ELF-1 (cell line): ENCODE measurements at places on chromosomes 5 and 9.

DNA sequence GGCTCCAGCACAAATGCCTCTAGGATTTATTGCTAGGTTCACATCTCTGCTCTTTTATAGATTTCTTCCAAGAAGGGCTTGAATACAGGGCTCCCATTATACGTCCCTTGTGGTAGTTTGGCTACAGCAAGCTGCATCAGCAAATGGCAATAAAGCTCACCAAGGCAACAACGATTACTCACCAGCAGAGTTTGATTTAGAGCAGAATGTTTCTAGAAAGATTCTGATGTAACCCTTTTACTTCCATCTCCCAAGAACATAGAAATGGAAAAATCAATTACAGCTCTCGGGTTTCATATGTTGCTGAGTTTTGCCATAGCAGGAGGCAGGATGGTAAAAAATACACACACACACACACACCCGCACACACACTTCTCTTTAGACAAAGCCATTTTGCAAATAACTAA lies 124.2 kb upstream of the TNPO1 start:
- no peak for DNase-seq

DNA sequence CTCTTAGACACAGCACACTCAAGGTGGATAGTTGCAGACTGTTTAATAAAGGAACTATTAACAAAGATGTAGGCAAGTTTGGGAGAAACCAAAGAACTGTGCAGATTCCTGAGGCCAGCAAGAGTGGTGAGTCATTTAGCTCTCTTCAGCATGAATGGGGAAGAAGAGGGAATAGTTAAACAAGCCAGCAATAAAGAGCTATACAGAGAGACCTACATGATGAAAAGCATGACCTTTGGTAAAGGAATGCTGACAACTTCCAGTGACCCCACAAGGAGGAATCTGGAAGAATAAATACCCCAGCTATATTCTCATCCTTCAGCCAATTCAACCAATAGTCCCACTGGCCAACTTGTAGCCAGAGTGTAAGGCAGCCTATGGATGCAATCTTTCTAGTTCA lies 706.0 kb upstream of the GRAMD2B start:
- DNase-seq, result peak; percentile 10

DNA sequence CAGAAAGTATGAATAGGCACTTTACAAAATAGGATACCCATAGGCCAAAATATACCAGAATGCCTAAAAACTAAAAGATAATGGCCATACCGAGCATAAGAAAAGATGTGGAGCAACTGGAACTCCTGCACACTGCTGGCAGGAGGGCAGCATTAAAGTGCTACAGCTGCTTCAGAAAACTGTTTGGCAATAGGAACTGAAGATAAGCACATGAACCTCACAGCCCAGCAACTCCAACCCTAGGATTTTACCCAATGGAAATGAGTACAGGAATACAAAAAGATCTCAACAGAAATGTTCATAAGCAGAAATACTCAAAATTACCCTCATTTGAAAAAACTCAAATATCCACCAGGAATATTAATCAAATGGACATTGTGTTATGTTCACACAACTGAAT lies 209.3 kb downstream of the SPOCK1 start:
- no peak for DNase-seq

DNA sequence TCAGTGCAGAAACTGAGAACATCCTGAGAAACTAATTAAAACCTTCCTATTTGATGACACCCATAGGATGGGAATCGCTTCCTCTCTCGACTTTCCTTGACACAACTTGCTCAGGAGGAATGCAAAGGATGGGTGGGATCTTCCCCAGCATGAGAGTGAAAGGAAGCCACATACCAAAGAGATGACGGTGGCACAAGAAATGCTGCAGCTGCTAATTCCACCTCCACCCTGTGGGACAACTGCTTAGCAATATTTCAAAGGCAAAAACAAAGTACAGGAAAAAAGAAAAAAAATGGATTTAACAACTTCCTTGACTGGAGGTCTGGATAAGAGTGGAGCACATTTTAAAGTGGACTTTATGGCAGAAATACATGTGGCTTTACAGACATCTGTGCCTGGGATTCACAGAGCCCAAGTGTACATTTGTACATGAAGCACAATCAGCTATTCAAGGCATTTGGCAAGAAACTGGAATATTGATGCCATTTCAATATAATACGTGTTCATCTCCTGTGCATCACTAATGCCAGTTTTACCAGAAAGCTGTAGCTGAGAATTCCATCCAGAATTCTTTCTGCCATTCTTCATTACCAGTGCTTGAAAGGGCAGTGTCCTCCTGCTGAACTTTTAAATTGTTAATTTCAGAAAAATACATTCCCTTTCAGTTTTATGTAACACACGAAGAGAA lies 359.2 kb upstream of the ACTBL2 start:
- peak; percentile 85 for DNase-seq

GRCh38 chr9:129483415-129484351 lies 137.2 kb downstream of the C9orf50 start:
- peak; percentile 59 for DNase-seq

DNA sequence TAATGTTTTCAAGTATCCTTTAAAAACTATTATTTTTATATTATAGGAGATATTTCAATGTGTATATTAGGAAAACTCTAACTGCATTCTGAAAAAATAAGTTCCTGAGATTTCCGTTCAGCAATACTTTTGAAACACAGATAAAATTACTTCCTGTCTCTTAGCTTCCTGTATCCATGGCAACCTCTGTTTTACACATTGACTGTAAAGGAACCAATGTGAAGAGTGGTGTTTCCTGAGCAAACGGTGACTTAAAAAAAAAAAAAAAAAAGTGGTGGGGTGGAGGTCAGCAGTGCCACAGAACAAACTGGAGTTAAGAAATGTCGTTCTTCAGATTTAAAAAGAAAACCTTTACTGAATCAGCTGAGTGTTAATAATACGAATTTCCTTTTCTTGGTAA lies at the start of gene LRRC70:
TSS of gene LRRC70 (plus strand) at position 280 of the 400 bp plus-strand sequence. CDS start 620 bp downstream, outside the sequence.
- peak; percentile 23 for DNase-seq

- no peak for DNase-seq
Observed at GRCh38 chr5:160347448-160347847, 23.0 kb downstream of the C1QTNF2 start.

- DNase-seq, result no peak
Observed at GRCh38 chr9:83449166-83449565, 89.0 kb downstream of the FRMD3 start.

DNA sequence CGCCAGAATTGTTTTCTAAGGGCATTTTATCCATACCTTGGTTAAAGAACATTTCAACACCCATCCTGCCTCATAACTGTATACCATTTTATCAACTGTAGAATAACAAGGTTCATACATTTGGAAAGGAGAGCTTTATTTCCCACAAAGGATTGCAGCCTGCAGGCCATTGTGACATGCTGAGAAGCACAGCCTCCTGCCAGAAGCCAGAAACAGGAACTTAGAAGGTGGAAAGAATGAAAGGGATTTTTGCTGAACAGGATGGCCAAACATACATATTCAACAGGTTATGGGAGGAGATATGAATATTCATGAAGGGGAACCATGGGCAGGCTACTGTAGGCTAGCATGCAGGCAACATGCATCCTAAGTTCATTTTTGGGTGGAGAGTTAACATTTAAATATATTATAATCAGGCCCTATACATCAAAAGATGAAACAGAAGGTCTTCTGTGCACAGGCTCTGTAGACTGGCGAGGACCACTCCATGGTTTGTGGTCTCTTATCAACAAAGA lies 59.9 kb upstream of the DIRAS2 start:
- no peak for DNase-seq

- no peak for DNase-seq
Observed at GRCh38 chr5:77635067-77635916, 3.2 kb downstream of the OTP start.

GRCh38 chr5:40172721-40173120 lies 507.0 kb upstream of the PTGER4 start:
- no peak for DNase-seq

DNA sequence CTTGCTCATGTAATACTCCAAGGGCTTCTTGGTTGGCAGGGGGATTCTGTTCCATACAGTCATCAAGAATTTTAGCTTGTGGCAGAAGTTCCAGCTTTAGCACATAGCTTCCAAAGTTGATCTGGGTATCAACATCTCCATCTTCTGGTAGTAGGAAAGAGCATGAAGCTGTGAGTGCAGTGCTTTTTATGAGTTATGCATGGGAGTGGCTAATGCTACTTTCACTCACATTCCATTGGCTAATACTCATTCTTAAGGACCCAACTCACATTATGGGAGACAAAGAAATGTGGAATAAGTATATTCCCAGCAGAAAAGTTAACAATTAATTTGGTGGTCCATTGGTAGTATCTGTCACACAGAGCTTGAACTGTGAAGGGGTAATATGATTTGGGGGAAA lies 194.2 kb upstream of the CHD1 start:
- DNase-seq, result no peak

DNA sequence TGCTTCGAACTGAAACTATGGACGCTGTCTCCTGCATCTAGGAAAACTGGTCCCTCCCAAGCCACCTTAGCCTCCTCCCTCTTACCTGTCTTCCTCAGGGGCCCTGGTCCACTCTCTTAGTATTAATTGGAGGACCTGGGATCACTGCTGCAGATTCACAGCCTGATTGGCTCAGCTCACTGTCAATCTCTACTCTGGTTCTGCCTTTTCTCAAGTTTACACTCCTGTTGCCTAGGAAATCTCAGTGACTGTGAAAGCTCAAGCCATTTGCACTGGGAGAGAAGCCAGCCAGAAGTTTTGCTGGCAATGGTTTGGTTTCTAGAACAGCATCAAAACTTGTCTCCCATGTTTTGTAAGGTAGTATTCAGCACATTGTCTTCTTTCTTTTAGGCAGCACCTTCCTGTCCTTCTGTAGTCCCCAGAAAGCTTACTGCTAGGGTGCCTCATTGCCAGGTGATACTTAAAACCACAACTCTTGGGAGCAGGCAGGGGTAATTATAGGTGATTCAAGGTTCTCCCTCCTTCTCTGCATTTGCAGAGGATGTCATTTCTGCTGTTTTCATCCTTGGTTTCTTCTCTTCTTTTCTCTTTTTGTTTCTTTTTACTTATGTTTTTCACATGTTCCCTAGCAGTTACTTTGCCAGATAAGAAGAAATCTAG lies at the start of gene CAPSL:
TSS of gene CAPSL (minus strand) at position 55 of the 660 bp plus-strand sequence. CDS start 17,502 bp downstream, outside the sequence.
- peak; percentile 45 for DNase-seq

- DNase-seq, result peak; percentile 78
Observed at GRCh38 chr9:107465467-107466451, 23.8 kb downstream of the KLF4 start.

- no peak for DNase-seq
Observed at GRCh38 chr5:116063950-116064349, 20.9 kb upstream of the COMMD10 start.

- no peak for DNase-seq
Observed at GRCh38 chr5:135213027-135213386, 179.0 kb upstream of the PITX1 start.

- no peak for DNase-seq
Observed at GRCh38 chr5:17436350-17436749, 61.7 kb upstream of the TAF11L2 start.

DNA sequence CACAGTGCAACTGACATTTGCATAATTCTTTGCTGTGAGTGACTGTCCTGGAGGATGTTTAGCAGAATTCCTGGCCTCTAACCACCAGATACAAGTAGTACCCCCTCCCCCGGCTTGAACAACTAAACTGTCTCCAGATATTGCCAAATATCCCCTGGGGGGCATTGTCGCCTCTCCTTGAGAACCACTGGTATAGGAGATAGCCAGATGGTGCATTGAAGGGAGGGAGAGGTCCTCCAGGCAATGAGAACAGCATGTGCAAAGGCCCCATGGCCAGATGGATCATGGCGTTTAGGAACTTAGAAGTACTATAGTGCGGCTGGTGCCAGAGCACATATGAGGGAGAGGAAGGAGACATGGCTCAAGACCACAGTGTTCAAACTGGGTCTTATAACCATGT lies 18.9 kb upstream of the ORM1 start:
- no peak for DNase-seq

- DNase-seq, result peak; percentile 9
Observed at GRCh38 chr9:34929506-34930102, 28.5 kb upstream of the PHF24 start.

DNA sequence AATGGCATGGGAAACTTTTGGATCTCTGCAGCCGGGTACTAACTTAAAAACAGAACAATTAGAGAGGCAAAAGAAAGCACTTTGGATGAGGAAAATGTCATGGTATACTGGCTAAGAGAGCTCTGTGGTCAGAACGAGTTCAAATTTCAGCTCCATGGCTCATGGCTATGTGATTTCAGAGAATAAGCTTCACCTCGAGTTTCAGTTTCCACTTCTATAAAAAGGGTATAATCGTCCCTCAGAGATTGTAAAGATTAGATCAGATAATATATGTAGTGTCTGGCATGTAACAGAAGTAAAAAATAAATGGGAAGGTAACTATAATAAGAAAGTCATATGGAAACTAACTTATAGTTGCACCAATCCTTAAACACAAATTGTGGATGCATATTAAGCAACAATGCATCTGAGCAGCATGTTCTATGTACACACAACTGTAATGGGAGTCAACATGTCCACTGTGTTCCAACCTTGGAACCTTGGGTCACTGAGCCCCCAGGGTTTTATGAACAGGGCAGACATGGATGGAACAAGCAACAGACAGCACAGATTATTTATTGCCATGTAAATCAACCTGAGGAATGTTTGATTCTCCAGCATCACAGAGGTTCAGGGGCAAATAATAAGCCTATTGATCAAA lies 145.4 kb downstream of the MAPKAP1 start:
- DNase-seq, result no peak

DNA sequence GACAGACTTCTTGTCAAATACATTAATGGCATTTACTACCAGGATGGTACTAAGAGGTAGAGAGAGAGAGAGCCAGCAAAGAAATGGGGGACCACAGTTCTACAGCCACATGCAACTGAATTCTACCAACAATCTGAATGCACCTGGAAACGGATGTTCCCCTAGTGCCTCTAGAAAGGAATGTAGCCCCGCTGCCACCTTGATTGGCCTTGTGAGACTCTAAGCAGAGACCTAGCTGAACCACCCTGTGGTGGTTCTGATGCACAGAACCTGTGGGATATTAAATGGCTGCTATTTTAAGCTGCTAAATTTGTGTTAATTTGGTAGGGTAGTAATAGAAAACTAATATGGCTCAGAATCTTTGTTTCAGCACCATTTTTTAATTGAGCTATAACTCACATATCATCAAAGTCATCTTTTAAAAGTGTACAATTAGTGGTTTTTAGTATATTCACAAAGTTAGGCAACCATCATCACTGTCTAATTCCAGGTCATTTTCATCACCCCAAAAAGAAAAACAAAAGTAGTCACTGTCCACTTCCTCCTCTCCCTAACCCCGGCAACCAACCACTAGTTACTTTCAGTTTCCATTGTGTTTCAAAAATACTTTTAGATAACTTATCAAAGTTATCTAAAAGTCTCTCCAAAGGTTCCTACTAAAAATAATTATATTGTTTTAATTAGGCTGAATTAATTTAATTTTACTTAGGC lies 51.7 kb downstream of the CPLANE1 start:
- no peak for DNase-seq

GRCh38 chr5:98474782-98475181 lies 298.7 kb upstream of the RGMB start:
- DNase-seq, result no peak

DNA sequence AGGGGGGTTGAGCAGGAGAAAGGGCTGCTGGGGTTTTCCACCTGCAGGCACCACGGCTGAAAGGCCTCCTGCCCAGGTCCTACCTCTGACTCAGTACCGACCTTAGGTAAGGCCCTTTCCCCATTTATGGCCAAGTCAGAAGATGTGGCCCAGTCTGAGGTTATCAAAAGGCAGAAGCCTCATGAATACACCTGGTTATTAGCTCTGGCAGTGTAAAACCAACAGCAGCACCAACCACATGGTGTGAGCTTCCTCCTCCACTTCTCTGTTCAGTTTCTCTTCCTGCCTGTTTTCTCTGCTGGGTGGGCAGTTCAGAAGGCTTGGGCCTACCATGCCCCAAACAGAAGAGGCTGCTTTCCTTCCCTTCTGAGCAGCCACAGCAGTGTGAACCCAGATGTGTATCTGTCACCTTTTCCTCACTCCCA lies 86.9 kb downstream of the UGCG start:
- DNase-seq, result no peak
